ENCODE measurements at places on chromosomes 2 and 18.
A peak's percentile ranks its signal among the peaks of the same experiment; 100 is the strongest.

GRCh38 chr18:8696749-8697211 is 8.6 kb upstream of the MTCL1 start:
- peak; percentile 59 for DNase-seq

DNA sequence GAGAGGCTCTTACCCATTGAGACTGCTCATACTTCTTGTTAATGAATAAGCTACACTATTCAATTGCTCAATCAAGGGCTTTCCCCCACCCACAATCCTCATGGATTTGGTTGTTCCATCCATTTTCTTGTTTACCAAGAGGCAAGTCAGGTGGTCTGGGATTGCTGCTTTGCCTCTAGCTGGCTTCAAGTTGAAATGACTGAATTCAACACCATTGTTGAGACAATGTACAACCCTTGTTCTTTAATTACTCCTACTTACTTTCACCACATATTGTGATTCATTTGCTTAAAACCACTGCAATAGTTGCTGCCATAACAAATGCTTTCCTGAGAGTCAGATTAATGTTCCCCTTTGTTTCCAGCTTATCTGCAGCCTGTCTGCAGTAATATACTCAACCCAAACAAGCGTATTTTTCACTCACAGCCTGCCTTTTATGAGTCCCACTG is 532.2 kb downstream of the RIT2 start:
- DNase-seq = no peak

- no peak for DNase-seq
These were observed 4.7 kb upstream of the SATB2 start for GRCh38 chr2:199462347-199462955.

- no peak for DNase-seq
These were observed 122.2 kb downstream of the ACKR3 start for GRCh38 chr2:236691799-236692167.

- no peak for DNase-seq
These were observed 6.4 kb upstream of the PROC start for GRCh38 chr2:127411653-127412369.

Measured in activated CD4-positive, CD25-positive, alpha-beta regulatory T cell (primary cell).